Urinary bladder (tissue), 4 donors: ENCODE measurements at places on chromosomes 2 and 18. TPM values are rescaled to one million over a fixed set of nuclear protein-coding genes. Genes with fewer than 3 reads are reported as not detected.

Gene PROKR1
- 0.06 TPM for polyA plus RNA-seq

Gene ZNF396
- polyA plus RNA-seq: 1.3 TPM

DNA sequence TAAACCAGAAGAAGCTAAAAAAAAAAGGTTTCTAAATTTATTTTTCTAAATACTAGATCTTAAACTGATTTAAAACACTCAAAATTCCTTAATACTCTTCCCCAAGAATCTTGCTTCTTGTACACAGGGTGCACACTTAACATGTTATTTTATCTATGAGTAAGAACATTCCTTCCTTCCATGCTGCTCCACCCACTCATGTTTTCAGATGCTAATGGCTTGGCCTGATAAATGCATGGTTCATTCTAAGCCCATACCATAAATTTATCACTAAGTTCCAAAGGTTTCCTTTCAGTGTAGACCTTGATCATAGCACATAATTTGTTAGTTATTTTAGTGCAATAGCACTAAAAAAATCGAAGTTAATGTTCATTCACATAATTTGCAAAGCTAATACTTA lies 8.1 kb downstream of the FBXO48 start:
- no peak for DNase-seq

GRCh38 chr2:16049406-16049805 lies 109.1 kb downstream of the MYCN start:
- no peak for DNase-seq

GRCh38 chr2:164073101-164074074 lies 337.6 kb upstream of the FIGN start:
- no peak for DNase-seq

GRCh38 chr18:23738575-23738974 lies 49.3 kb downstream of the LAMA3 start:
- no peak for DNase-seq

Gene ARHGAP28
- 9.1 TPM for polyA plus RNA-seq

DNA sequence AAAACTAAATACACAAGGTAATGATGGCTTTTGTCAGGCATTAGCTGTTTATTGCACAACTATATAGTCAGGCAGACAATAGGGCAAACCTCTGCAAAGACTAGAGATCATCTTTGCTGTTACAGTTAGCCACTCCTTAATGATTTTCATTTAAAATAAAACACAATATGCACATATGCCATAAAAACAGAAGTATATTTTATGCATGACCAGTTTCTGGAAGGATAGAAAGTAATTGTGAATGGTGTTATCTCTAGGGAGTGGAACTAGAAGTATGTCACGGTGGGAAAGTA lies 102.0 kb downstream of the CHN1 start:
- DNase-seq: no peak

Gene MGAT4A
- polyA plus RNA-seq: 8.7 TPM

Gene SCN7A
- 11.1 TPM for polyA plus RNA-seq

DNA sequence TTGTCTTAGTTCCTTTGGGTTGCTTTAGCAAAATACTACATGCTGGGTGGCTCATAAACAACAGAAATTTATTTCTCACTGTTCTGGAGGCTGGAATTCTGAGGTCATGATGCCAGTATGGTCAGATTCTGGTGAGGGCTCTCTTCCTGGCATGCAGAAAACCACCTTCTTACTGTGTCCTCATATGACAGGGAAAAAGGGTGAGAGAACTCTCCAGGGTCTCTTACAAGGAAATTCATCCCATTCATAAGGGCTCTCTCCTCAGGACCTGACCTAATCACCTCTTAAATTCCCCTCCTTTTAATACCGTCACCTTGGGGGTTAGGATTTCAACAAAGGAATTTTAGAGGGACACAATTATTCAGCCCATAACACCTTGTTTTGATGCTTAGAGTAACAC lies 243.1 kb upstream of the TNP1 start:
- no peak for DNase-seq

DNA sequence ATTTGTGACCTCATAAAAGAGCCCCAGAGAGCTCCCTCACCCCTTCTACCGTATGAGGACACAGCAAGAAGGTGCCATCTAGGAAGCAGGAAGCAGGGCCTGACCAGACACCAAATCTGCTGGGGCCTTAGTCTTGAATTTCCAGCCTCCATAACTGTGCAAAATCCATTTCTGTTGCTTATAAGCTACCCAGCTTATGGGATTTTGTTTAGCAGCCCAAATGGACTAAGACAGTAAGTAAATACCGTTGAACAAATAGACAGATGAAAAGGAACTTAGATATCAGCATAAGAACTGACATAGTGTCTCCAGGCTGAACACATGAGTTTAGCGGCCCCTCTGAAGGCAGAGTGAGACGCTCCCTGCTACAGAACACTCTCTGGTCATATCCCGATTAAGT lies 130.9 kb downstream of the UXS1 start:
- no peak for DNase-seq

- DNase-seq: no peak
These were observed 18.3 kb downstream of the CLHC1 start for GRCh38 chr2:55213822-55214221.

DNA sequence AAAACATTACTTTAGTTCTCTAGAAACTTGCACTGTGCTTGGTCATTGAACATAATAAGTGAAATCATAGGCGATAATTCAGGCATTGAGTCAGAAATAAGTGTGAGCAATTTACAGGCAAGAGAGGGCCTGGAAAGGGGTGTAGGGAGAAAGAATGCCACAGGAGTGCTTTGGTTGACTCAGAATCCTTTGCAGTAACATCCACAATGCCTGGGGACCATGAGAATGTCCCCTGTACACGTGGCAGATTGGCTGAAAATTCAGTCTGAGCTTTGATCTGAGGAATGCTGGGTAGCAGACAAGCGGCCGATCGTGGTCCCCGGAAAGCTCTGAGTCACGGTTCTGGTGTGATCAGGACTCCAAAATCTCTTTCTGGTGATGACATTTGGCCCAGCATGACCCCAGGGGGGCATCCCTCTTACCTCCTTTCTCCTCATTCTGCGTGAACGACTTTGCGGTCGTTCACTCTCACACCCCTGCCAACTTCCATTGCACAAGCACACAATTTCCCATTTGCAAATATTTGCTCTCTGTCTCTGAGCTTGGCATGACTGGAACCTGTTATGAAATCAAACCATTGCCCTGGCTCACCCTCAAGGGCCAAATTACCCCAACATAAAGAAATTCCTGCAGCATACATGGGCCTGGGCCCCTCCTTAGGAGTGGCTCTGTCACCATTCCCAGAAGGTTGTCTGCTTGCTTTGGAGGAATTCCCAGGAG lies 305.0 kb upstream of the EPAS1 start:
- DNase-seq: no peak

Gene AFF3
- polyA plus RNA-seq: 15.1 TPM

DNA sequence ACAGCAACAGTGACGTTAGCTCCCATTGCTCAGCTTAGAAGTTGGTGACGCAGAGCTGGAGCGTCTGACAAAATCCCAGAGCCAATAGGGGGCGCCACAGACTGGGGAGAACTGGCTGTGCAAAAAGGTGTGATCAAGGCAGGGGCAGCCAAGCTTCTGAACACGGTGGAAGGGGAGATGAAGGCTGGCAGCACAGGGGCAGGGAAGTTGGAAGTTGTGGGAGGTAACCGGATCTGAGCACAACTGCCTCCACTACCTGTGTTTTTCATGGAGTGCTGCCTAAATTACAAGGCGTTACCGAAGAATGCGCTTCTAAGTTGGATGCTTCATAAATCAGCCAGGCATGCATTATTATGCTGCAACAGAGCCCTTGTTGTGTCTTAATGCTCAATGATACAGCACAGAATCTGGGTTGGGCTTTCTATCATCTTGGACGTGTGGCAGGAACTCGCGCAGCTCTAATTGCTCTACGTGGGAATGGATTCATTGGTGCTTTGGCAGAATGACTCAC lies 370.0 kb downstream of the SLC4A3 start:
- DNase-seq: no peak

Gene POTEC
- not detected for polyA plus RNA-seq

DNA sequence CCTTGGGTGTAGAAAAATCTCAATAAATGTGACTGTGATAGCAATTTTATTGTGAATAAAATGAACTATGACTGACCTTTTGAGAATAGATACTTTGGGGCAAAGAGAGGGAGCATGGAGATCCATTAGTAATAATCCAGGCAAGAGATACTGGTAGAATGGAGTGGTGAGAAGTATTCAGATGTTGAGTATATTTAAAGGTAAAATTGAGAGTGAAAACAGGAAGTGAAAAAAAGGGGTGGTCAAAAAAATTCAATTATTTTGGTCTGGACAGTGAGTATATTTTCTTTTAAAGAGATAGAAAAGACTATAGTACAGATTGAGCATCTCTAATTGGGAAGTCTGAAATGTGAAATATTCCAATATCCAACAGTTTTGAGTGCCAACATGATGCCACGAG lies 1515.6 kb upstream of the NXPH2 start:
- DNase-seq: no peak

- no peak for DNase-seq
These were observed 1487.0 kb downstream of the LRP1B start for GRCh38 chr2:140643761-140644187.

- DNase-seq: no peak
These were observed 156.0 kb downstream of the SEPTIN10 start for GRCh38 chr2:109457794-109458193.

GRCh38 chr2:40343902-40344301 lies 108.0 kb downstream of the SLC8A1 start:
- DNase-seq: no peak

GRCh38 chr2:227630322-227630721 lies 13.0 kb downstream of the SCYGR4 start:
- no peak for DNase-seq

Gene MYL1
- polyA plus RNA-seq: not detected

Gene LRRTM4
- polyA plus RNA-seq: 0.34 TPM

DNA sequence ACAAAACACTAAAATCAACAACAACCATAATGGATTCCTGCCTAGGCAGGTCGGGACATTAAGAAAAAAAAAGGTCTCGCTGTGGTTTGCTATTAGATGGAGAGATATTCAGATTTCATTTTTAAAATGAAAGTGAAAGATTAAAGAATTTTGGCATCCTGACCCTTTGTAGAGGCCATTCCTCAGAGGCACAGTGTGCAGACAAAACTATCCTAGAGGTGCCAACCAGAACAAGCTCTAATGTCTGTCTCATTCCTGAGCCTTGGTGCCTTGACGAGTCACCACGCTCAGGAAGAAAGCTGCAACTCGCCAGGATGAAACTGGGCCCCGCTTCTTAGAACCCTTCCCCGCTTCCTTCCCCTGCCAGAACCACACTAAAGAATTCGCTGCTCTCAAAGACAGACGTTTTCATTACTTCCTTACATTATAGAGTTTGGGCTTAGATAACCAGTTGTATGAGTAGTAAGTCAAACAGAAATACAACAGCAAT lies 156.0 kb downstream of the TGIF1 start:
- no peak for DNase-seq

GRCh38 chr2:98478907-98479306 lies 34.2 kb downstream of the INPP4A start:
- DNase-seq: no peak

Gene IL36A
- not detected for polyA plus RNA-seq
